ENCODE measurements at places on chromosomes 2 and 18.

- no peak for DNase-seq
These were observed 55.8 kb downstream of the ICA1L start for GRCh38 chr2:202815548-202816360.

GRCh38 chr2:151857650-151858049 lies 29.4 kb upstream of the ARL5A start:
- no peak for DNase-seq

- DNase-seq = no peak
These were observed 151.8 kb downstream of the EHBP1 start for GRCh38 chr2:62857139-62857931.

DNA sequence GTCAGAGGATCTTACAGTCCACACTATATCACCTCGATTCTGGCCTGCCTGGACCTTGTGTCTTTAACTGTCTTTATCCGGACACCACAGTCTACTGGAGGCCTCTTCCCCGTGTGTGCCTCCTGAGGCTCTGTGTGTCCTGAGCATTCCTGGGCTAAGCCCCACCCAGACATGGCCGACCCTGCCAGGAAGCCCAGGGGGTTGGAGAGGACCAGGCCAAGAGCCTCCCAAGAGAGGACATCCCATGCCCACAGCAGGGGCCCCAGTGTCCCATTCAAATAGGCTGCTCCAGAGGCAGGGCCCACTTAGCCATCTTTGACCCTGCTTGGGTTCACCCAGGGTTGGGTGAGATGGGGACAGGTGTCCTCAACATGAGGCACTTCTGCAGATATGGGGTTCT lies 84.7 kb upstream of the OTOS start:
- DNase-seq = no peak

Measured in stimulated activated CD4-positive, alpha-beta T cell treated with anti-CD3 and anti-CD28 coated beads, Interleukin-1b, Interleukin-23, amount 100 ng/mL, for 1 hour (primary cell).